ENCODE measurements at places on chromosomes 7 and 10. TPM values are rescaled to one million over a fixed set of nuclear protein-coding genes. Genes with fewer than 3 reads are reported as not detected.

Gene GPR37
- 6.0 TPM for total RNA-seq

Gene OR2A25
- total RNA-seq: not detected

Gene TBC1D12
- 7.1 TPM for total RNA-seq

Gene SFRP5
- not detected for total RNA-seq

Gene STEAP1
- total RNA-seq: 3.3 TPM

Gene CCDC201
- not detected for total RNA-seq

Gene PITX3
- not detected for total RNA-seq

Gene CDC14C
- not detected for total RNA-seq

Gene SHH
- total RNA-seq: not detected

Gene GPR15LG
- not detected for total RNA-seq
